ENCODE measurements at places on chromosomes 5 and 9.

DNA sequence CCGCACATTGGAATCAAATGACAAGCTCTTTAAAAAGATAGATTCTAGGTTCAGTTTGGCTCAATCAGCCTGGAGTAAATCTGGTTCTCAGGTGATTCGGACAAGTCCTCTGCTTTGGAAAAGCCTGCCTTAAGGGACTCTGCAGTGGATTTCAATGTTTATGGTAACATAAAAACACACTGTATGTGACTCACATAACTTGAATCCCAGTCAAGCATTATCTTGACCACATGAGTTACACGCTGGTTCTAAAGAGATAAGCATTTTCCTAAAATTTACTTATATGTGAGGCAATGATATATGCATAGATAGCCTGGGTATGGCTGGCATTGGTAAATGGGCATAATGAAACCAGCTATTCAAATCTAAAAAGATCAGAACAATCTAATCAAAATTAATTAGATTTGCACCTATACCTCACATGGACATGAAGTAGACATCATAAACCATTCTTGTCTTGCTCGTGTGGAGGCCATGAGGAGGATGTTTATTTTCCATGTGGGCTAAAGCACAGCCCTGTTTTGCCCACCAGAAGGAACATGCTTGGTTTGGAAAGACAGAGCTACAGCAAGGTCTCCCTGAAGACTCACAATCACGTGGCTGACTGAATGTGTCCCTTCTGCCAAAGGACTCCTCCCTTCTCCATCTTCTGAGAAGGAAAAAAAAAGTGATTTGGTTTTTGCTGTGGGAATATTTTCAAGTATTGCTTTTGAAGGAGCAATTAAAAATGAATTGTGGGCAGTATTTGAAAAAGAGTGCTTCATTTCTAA, 351.7 kb downstream of the DIRAS2 start:
- H3K4me3 ChIP-seq, result no peak overlapping the region
- DNase-seq, result no peak
- H3K27me3 ChIP-seq, result peaks cover 20% of the 10 kb centered on the region

DNA sequence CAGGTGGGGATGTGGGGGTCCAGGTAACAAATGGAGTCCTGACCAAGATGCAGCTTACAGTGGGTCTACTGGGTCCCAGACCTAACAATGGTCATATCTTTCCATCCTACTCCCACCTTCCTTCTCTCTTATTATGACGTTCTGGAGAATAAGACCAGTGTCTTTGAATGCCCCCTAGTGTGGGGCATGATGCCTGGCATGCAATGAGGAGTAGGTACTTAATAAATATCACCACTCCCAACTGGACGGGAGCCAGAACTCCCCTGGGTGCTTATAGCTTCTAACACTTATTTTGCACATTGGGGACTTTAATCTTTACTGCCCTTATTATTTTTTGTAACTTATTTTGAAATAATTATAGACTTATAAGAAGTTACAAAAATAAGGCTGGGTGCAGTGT, 98.2 kb downstream of the NDFIP1 start:
- H3K4me1 ChIP-seq, result no peaks in the 10 kb centered on the region
- no peaks in the 10 kb centered on the region for H3K36me3 ChIP-seq
- peaks cover 41% of the 10 kb centered on the region for H3K27me3 ChIP-seq
- no peak overlapping the region for H3K27ac ChIP-seq
- H3K4me3 ChIP-seq, result no peak overlapping the region
- DNase-seq, result no peak

GRCh38 chr9:113600871-113601614, 137.5 kb downstream of the RGS3 start:
- no peak overlapping the region for H3K27ac ChIP-seq
- no peak for DNase-seq
- H3K36me3 ChIP-seq, result peaks cover 7% of the 10 kb centered on the region

GRCh38 chr5:39100851-39101396, 26.7 kb upstream of the RICTOR start:
- H3K27me3 ChIP-seq, result no peaks in the 10 kb centered on the region
- DNase-seq, result no peak
- no peak overlapping the region for H3K4me3 ChIP-seq

- no peak for DNase-seq
- H3K4me1 ChIP-seq, result peaks cover 7% of the 10 kb centered on the region
- no peak overlapping the region for H3K4me3 ChIP-seq
- no peaks in the 10 kb centered on the region for H3K36me3 ChIP-seq
These were observed 51.6 kb upstream of the PHYKPL start for GRCh38 chr5:178284093-178284675.

DNA sequence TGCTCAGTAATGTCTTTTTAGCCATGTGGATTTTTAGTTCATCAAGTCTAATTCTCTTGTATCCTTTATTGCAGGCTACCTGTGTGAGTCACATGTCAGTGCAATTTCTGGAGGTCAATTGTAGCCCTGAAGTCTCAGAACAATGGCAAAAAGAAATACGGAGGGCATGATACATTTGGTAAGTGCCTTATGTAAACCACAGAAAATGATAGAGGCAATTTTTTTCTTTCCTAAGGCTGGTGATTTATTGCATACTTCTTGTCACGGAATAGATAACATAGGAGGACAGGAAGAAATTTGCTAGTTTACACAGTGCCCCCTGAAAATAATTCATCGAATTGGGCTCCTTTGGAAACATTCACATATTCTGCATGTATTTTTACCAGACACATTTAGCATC, 235.9 kb downstream of the DMRTA1 start:
- H3K27me3 ChIP-seq, result no peaks in the 10 kb centered on the region
- H3K36me3 ChIP-seq, result no peaks in the 10 kb centered on the region
- H3K27ac ChIP-seq, result no peak overlapping the region
- no peaks in the 10 kb centered on the region for H3K4me1 ChIP-seq

GRCh38 chr5:72066705-72067107, 40.6 kb upstream of the MAP1B start:
- peaks cover 6% of the 10 kb centered on the region for H3K27me3 ChIP-seq
- H3K4me1 ChIP-seq, result no peaks in the 10 kb centered on the region
- no peak overlapping the region for H3K4me3 ChIP-seq
- no peaks in the 10 kb centered on the region for H3K36me3 ChIP-seq
- no peak overlapping the region for H3K27ac ChIP-seq
- DNase-seq, result no peak

GRCh38 chr5:171667341-171668096, 118.1 kb upstream of the SMIM23 start:
- no peaks in the 10 kb centered on the region for H3K36me3 ChIP-seq
- H3K4me1 ChIP-seq, result no peaks in the 10 kb centered on the region
- DNase-seq, result no peak
- H3K4me3 ChIP-seq, result no peak overlapping the region

- H3K27ac ChIP-seq, result no peak overlapping the region
- no peaks in the 10 kb centered on the region for H3K27me3 ChIP-seq
- H3K4me1 ChIP-seq, result no peaks in the 10 kb centered on the region
- H3K4me3 ChIP-seq, result no peak overlapping the region
- DNase-seq, result no peak
These were observed 6.2 kb downstream of the KCNV2 start for GRCh38 chr9:2723376-2724065.

- H3K4me3 ChIP-seq, result no peak overlapping the region
- peaks cover 7% of the 10 kb centered on the region for H3K4me1 ChIP-seq
- H3K27me3 ChIP-seq, result no peaks in the 10 kb centered on the region
- no peaks in the 10 kb centered on the region for H3K36me3 ChIP-seq
- H3K27ac ChIP-seq, result no peak overlapping the region
These were observed 13.3 kb downstream of the ZNF474 start for GRCh38 chr5:122142480-122143164.

DNA sequence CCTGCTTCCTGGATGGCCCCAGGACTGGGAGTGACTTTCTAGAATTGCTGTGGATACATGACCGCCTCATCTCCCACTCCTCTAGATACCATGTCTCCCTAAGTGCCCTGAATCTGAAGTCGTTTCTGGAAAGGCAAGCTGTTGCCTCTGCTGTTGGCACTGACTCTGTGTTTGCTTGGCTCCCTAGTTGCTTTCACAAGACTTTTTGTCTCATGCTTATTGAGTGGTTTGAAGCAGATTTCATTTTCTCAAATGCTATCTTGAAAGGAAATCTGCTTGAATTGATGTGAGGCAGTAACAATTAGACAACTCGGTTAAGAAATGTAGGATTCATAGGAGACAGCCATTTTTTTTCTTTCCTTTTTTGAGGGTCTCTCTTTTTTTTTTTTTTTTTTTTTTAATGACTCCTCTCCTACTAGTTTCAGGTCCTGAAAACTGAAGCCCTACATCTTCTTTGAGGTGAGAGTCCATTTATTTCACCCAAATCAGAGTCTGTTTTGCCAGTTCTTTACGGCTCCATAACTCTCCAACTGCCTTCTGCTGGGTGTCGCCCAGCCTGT, 65.9 kb downstream of the PRDM6 start:
- no peaks in the 10 kb centered on the region for H3K27me3 ChIP-seq
- H3K27ac ChIP-seq, result no peak overlapping the region
- no peak for DNase-seq
- no peaks in the 10 kb centered on the region for H3K36me3 ChIP-seq
- H3K4me3 ChIP-seq, result no peak overlapping the region

DNA sequence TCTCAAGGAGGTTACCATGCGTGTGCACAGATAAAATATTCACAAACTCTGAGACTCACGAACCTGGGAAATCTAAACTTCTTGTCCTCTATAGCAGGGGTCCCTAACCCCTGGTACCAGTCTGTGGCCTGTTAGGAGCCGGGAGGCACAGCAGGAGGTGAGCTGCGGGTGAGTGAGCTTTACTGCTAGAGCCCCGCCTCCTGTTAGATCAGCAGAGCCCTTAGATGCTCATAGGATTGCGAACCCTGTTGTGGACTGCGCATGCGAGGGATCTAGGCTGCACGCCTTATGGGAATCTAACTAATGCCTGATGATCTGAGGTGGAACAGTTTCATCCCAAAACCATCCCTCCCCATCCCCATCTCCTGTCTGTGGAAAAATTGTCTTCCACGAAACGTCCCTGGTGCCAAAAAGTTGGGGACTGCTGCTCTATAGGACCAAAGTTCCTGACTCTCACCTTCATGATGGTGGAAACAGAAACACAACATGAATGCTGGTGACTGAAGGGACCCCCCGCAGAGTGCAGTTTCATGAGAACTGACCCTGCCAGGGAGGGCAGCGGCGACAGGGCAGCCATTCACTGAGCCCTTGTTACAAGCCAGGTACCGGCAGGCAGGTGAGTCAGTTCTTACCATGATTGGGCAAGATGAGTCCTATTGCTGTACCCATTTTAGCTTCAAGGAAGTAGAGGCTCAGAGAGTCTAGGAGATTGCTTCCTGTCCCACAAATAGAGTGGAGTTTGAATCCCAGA, 181.9 kb downstream of the RGS3 start:
- no peak overlapping the region for H3K4me3 ChIP-seq
- peaks cover 36% of the 10 kb centered on the region for H3K27me3 ChIP-seq
- H3K4me1 ChIP-seq, result no peaks in the 10 kb centered on the region
- H3K36me3 ChIP-seq, result no peaks in the 10 kb centered on the region
- no peak for DNase-seq

- H3K4me3 ChIP-seq, result no peak overlapping the region
- H3K27me3 ChIP-seq, result peaks cover 12% of the 10 kb centered on the region
- peaks cover 10% of the 10 kb centered on the region for H3K4me1 ChIP-seq
- no peaks in the 10 kb centered on the region for H3K36me3 ChIP-seq
These were observed 36.1 kb upstream of the RANBP6 start for GRCh38 chr9:6051511-6051950.

- H3K27me3 ChIP-seq, result peaks cover 7% of the 10 kb centered on the region
- no peak for DNase-seq
- H3K36me3 ChIP-seq, result no peaks in the 10 kb centered on the region
- H3K4me1 ChIP-seq, result no peaks in the 10 kb centered on the region
- H3K4me3 ChIP-seq, result no peak overlapping the region
These were observed 267.5 kb downstream of the ZSWIM6 start for GRCh38 chr5:61599370-61600122.

GRCh38 chr5:647311-647710, 35.2 kb downstream of the CEP72 start:
- H3K4me3 ChIP-seq, result no peak overlapping the region
- H3K36me3 ChIP-seq, result peaks cover 25% of the 10 kb centered on the region
- no peaks in the 10 kb centered on the region for H3K27me3 ChIP-seq
- H3K4me1 ChIP-seq, result no peaks in the 10 kb centered on the region
- no peak overlapping the region for H3K27ac ChIP-seq
- DNase-seq, result no peak
